ENCODE measurements at places on chromosomes 3 and 15.

DNA sequence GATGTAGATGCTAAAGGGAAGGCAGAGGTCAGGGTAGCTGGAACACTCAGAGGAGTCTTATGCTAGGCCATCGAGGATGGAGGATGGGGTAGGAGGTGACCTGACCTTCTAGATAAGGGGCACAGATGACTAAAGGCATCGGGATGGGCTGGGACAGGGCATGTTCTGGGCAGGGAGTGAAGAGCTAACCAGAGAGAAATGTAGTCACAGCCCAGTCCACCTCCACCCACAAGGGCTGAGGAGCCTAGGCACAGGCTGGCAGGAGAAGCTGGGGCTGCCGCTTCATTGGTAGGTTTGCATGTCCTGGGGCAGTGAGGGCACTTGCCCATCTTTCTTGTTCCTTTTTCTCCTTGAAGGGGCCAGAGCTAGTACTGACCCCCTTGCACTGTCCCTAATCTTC is 12.6 kb downstream of the CLK3 start:
- DNase-seq: no peak

DNA sequence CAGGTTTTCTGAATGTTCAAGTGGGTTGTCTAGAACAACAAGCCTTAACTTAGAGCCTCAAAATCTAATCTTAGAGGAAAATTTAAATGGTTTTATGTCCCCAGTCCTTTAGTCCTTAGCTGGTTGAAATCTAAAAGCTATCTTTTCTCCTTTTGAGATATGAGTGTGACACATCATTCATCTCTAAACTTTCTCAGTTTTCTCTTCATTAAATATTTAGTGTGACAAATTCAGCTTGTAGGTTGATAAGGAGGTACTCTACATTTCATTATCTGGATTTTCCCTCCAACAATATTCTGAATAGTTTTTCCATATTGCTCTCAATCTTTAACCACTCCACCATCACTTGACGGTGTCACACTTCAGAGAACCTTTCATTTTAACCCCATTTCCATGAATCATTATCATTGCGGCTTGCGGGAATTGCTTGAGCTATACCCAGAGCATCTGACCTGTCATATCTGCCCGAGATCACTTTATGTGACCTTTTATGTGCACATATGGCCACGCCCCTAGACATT is 16.1 kb upstream of the ATP8B4 start:
- DNase-seq: no peak

- no peak for DNase-seq
Measured at GRCh38 chr15:84924077-84924731, 39.7 kb downstream of the SLC28A1 start.

DNA sequence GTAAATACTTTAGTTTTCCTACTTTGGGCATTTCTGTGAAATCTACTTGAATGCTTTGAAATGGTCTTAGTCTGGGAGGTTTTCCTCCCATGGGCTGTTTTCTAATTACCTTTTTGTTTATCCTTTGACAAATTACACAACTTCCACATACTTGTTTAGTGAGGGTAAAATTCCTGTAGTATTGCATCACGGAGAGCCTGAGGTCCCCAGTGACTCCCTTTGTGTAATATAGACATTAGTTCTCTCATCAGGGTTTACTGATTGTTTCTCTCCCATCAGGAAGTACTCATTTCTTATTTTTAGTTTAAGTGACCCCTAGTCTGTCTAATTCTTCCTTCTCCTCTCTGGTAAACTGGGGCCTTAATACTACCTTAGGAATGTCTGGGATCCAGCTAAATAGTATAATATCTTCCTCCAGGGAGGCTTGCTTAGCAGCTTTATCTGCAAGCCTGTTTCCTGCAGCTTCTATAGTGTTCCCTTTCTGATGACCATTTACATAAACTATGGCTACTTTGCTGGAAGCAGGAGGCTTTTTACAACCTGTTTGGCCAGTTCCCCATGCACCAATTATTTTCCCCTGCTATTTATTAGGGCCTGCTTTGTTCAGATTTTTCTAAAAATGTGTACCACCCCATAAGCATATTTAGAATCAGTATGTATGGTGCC is 87.2 kb upstream of the XCR1 start:
- DNase-seq: no peak

DNA sequence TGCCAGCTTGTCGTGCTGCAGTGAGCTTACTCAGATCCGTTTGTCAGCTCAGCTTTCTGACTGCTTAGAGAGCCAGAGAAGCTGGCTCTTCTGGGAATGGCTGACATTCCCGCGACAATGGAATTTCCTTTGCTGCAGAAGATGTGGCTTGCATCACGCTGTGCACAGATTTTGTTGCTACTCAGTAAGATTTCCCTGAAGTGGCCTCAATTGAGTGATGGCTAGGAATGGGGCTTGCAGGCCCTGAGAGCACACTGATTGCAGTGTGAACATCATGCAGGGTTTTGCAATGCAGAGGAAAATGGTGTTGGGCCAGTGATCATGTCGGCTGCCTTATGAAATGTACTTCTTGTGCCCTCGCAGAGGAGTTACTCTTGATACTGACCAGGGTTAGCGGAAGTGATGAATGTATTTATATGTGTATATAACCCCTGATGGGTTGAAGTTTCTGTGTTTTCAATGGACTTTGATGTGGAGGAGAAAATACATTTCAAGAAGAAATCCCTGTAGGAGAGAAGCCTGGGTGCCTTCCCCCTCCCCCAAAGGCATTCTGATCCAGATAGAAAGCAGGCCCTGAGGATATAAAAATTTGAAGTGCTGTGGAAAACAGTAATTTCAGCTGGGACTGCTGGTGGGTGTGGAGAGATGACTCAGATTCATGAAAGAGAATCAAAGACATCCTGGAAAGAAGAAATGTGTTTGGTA is 102.5 kb upstream of the PDZRN3 start:
- DNase-seq: no peak

All from SIG-M5 (cell line).